A172 (cell line): ENCODE measurements at places on chromosomes 4 and X. TPM values are rescaled to one million over a fixed set of nuclear protein-coding genes. Genes with fewer than 3 reads are reported as not detected.

DNA sequence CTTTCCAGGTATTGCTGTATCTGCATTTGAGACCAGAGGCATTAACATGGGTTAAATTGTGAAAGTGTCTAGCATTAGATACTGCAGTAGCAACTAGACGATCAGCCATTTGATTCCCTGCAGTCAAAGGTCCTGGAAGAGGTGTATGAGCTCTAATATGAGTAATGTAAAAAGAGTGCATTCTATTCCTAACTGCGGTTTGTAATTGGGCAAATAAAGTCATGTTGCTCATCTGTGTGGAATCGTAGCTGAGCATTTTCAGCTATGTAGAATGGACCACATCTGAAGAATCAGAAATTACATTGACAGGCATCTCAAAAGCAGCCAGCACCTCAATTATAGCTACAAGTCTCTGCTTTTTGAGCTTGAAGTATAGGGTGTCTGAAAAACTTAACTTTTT is 157.6 kb downstream of the ZNF518B start:
- DNase-seq, result no peak

The APELA gene
- not detected in 2 replicates for total RNA-seq

DNA sequence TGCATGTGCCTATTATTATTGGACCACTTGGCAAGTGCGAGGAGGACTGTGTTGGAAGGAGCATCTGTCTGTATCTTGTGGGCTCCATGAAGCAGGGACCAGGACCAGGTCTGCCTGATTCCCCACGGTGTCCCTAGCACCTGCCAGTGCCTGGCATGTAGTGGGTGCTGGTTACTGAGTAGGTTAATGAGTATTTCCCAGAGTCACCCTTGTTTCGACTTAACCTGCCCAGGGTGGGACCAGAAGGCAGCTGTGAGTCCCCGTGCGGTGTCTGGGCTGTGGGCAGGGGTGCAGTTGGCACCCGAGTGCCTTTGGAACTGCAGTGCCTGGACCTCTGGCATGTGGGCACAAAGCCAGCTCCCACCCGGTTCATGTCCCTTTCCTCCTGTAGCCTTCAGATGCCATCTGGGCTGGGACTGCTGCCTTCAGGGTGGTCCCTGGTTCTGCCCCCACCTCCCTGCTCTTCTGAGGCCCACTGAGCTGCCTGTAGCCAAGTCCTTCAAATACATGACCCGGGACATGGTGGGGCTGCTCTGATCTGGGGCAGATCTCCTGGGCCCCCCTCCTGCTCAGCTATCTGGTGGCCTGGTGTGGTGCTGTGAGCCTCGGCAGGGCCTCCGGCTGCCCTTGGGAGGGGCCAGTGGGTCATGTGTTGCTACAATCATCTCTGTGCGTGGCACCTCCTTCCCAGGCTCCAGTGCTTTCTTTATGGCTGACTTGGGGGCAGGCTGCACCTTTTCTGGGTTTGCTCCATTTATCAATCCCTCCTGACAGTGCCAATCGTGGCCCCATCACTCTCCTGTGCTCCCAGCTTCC is 53.0 kb upstream of the SORCS2 start:
- DNase-seq, result no peak

DNA sequence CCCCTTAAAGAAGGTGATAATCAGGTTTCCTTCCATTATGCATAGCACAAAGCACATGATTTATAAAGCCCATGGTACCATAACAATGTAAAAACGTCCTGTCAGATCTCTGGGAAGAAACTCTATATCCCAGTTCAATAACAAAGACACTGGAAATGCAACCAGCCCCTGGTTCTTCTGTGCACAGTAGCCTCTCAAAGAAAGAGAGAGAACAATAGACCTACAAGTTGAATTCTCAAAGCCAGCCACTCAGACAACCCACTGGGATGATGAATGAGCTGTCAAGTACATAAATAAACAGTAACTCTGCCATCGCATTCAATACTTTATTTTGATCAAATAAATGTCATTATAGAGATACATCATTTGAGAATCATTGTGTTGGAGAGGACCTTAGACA is 400.1 kb upstream of the CPEB2 start:
- no peak for DNase-seq

The KCNIP4 gene
- total RNA-seq, result not detected in 2 replicates

DNA sequence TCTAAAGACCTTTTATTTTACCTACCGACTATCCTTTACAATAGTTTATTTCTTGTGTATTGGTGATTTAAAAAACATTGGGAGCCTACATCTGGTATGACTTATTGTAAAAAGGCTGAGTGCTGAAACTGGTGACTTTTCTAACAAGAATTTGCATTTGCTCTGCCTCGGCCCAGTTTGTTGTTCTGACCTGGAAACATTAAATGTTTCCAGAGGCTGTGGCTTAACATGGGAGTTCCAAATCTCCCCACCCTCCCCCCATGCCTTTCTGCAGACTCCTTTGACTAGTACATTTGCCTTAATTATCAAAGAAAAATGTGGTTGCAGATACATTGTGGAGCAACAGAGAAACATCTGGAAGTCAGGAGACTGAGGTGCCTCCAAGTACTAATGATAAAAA is 39.8 kb downstream of the SPCS3 start:
- no peak for DNase-seq

- no peak for DNase-seq
These were observed 5.5 kb downstream of the GSTCD start for GRCh38 chr4:105714071-105714521.
